ENCODE measurements at places on chromosomes 12 and 14.

- DNase-seq = peak; percentile 16
Measured at GRCh38 chr14:93006567-93007051, 83.7 kb downstream of the CHGA start.

DNA sequence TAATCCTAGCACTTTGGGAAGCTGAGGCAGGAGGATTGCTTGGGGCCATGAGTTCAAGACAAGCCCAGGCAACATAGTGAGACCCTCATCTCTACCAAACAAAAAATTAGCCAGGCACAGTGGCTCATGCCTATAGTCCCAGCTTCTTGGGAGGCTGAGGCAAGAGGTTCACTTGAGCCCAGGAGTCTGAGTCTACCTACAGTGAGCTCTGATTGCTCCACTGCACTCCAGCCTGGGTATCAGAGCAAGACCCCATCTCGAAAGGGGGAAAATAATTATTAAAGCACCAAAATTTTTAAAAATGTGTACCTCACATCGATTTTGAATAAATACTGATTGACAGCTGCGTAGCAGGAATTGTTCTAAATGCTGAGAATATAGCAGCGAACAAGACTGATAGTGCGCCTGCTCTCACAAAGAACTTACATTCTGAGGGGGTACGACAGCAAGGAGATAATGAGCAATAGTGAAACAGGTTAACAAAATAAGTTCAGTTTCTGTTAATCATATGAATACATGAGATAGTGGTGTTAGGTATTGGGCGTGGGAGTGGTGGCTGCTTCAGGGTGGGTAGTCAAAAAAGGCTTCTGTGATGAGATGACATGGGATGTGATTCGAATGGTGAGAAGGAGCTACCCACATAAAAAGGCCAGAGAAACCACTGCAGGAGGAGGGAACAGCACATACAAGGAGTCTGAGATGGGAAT lies 19.6 kb downstream of the HCFC2 start:
- no peak for DNase-seq

GRCh38 chr12:105329926-105330282 lies 587 bp upstream of the C12orf75 start:
- no peak for DNase-seq

GRCh38 chr12:52627395-52628110 lies 9.2 kb upstream of the KRT73 start:
- no peak for DNase-seq

- no peak for DNase-seq
Measured at GRCh38 chr12:67436230-67436629, 167.1 kb downstream of the CAND1 start.

- no peak for DNase-seq
Measured at GRCh38 chr12:9784326-9784725, 23.6 kb upstream of the CD69 start.

DNA sequence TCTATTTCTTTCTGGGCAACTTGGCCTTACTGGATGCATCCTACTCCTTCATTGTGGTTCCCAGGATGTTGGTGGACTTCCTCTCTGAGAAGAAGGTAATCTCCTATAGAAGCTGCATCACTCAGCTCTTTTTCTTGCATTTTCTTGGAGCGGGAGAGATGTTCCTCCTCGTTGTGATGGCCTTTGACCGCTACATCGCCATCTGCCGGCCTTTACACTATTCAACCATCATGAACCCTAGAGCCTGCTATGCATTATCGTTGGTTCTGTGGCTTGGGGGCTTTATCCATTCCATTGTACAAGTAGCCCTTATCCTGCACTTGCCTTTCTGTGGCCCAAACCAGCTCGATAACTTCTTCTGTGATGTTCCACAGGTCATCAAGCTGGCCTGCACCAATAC lies 5.3 kb downstream of the OR4N5 start:
- no peak for DNase-seq

DNA sequence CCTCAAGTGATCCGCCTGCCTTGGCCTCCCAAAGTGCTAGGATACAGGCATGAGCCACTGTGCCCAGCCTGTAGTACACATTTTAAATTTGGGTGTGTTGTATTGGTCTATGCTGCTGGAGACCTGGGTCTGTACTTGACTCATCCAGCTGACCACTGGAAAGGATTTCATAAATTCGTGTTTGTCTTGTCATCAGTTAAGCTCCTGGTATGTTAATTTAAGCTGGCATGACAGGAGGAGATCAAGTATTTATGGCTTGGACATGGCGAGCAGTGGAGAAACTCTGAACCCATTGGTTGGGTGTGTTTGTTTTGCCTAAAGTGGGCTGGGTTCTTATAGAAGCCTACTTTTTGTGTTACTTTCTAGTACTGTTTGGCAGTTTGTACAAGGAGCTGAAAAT lies 24.2 kb downstream of the YY1 start:
- DNase-seq = no peak

DNA sequence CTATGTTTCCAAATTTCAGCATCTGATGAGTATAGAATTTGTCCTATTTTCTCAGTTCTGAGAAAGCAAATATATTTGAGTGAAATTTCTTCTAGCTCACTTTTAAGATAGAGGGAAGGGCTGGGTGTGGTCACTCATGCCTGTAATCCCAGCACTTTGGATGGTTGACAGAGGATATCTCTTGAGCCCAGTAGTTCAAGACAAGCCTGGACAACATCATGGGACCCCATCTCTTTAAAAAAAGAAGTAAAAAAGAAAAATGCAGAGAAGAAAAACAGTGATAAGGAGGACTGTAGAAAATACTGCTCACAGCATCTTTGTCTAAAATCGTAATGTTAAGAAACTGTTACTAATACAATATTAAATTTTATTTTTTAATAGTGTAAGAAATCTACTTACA lies 2.3 kb upstream of the OR6C70 start:
- DNase-seq = no peak

- DNase-seq = peak; percentile 23
Measured at GRCh38 chr12:12922191-12922616, 29.8 kb downstream of the GPRC5D start.

- DNase-seq = no peak
Measured at GRCh38 chr12:81077329-81077685, 572 bp upstream of the ACSS3 start.

- peak; percentile 80 for DNase-seq
Measured at GRCh38 chr12:107027636-107028053, 40.7 kb upstream of the MTERF2 start.

- no peak for DNase-seq
Measured at GRCh38 chr14:37098132-37098531, 74.3 kb downstream of the SLC25A21 start.

GRCh38 chr14:71448431-71449315 lies 483.6 kb upstream of the RGS6 start:
- no peak for DNase-seq

DNA sequence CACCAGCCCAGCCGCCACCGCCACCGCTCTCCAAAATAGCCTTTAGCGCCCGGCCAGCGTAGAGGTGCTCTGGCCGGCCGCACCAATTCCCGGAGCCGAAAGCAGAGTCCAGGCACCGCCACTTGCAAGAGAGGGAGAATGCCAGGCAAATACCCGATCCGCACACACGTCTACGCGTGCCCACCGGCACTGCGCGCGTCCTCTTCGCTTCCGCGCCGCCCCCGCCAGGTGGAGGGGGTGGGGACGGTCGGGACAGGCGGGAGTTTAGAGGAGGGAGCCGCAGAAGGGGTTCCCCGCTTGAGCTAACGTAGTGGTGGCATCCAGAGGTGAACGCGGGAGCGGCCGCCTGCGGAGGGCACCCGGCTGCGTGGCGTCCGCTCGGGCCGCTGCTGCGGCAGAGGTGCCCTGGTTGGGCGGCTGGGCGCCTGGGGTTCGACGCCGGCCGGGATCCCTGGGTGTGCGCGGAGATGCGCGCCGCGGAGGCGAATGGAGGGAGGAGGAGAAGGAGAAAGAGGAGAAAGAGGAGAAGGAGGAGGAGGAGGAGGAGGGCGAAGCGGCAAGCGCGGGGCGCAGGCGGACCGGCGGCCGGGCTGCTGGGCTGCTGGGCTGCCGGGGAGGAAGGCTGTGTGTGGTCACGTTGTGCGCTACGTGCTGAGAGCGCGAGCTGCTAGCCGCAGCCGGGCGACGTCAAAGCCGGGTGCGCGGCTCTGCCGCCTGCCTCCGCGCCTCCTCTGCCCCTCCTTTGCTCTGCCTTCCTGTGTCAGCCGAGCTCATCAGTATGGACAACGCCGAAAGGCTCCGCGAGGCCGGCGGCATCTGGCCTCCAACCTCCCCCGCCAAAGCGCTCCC lies at the start of gene MDGA2:
MDGA2 (minus strand) TSS at position 140 of the 849 bp plus-strand sequence.
- peak; percentile 61 for DNase-seq

GRCh38 chr12:121807642-121808347 lies 4.0 kb downstream of the SETD1B start:
- DNase-seq = no peak

GRCh38 chr12:4190366-4191063 lies 83.0 kb upstream of the CCND2 start:
- no peak for DNase-seq

DNA sequence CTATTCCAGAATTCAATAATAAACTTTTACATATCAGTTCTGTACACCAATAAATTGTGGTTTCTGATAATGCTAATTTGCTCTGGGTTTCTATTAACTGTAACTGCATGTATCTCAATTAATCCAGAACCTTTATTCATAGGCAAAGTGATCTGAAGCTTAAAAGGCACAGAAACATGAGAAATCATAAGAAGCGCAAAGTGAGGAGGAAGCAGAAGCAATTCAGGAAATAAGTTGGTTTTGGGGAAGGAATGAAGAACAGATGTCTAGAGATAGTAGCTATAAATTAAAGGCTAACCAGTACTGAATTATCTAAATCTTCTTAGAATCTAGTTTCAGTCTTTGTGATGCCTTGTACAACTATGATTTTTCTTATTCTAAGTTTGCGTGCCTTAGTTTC lies 24.6 kb downstream of the KERA start:
- DNase-seq = no peak

DNA sequence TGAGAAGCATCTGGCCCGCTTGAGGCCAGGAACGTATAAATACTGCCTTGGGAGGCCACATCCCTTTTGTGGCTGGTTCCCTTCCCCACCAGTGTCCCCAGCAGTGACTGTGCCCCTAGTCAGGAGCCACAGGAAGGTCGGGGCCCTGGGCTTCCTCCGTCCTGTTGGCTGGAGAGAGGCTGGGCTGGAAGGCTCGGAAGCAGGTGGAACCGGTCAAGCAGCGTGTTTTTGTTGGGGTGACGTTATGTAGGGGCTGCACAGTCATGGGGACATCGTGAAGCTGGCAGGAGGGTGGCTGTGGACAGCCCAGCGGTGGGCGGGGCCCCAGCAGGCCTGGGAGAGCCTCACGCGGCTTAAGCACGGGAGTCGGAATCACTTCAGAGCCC lies 10.1 kb downstream of the XRCC3 start:
- DNase-seq = no peak

- DNase-seq = no peak
Measured at GRCh38 chr12:81692008-81692407, 67.1 kb downstream of the PPFIA2 start.

- DNase-seq = no peak
Measured at GRCh38 chr12:124033859-124034258, 60.8 kb downstream of the ZNF664 start.

GRCh38 chr14:97724265-97724731 lies 927.1 kb downstream of the VRK1 start:
- no peak for DNase-seq

GRCh38 chr12:123065676-123066383 lies 85.1 kb downstream of the PITPNM2 start:
- no peak for DNase-seq

DNA sequence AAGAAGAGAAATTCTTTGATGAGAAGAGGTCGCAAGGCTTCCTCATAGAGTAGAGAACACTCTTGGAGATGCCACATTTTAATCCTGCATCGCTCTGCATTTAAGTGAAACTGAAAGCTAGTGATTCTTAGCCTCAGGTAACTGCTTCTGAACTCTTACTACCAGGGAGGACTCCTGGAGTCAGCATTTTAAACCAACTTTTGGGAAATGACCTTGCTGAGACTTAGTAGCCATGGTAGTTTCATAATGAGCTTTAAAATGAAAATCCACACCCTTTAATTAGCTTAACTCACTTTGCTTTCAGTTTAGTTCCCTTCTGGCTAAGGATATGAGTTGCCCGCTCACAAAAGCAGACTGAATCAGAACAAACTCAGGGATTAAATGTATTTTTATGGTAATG lies 80.3 kb downstream of the SYNE2 start:
- DNase-seq = no peak

GRCh38 chr14:54116198-54116885 lies 159.7 kb upstream of the BMP4 start:
- no peak for DNase-seq

GRCh38 chr14:67644428-67644827 lies 24.7 kb downstream of the ARG2 start:
- no peak for DNase-seq

DNA sequence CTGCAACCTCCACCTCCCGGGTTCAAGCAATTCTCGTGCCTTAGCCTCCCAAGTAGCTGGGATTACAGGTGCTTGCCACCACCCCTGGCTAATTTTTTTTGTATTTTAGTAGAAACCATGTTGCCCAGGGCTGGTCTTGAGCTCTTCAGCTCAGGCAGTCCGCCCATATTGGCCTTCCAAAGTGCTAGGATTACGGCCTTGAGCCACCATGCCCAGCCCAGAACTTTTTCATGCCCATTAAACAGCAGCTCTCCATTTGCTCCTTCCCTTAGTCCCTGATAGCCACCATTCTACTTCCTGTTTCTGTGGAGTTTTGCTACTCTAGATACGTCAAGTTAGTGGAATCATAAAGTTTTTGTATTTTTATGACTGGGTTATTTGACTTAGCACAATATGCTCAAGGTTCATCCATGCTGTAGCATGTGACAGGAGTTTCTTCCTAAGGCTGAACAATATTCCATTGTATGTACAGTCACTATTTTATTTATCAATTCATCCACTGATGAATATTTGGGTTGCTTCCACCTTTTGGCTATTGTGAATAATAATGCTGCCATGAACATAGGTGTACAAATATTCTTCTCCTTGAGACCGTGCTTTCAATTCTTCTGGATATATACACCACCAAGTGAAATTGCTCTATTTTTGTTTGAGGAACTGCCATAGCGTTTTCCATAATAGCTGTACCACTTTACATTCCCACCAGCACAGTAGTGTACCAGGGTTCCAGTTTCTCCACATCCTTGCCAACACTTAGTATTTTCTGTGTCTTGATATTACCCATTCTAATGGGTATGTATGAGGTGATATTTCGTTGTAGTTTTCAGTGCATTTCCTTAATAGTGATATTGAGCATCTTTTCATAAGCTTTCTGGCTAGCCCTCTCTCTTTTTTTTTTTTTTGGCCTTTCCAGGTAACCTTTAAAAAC lies 15.0 kb downstream of the ATF1 start:
- no peak for DNase-seq

- DNase-seq = peak; percentile 10
Measured at GRCh38 chr14:104800771-104801519, at the start of gene ZBTB42. TSS of gene ZBTB42 (plus strand) at chr14:104801101. CDS start at chr14:104801198, 97 bp downstream.

DNA sequence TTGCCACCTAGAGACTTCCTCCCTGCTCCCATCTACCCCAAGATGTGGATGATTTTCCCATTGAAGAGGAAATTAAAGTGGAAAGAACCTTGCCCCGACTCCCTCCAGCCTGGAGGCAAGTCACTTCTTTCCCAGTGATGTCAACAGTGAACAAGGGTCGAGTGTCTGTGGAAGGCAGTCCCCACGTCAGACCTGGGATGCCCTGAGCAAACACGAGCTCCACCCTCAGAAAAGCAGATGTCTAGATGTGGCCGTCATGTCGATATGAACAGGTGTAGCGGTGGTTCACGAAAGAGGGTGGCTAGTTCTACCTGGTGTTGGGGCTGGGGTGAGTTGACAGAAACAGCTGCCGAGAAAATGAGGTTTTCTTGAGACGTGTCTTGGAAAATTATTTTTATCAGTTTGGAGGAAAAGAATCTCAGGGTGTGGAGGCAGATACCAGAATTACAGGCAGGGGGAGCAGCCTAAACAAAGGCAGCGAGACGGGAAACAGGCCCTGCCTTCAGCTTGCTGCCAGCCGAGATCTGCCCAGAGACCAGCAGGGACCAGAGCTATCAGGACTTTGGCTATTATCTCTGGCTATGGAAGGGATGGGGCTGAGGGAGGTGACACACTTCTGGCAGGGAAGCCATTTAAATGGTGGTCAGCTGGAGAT lies 25.9 kb downstream of the SYNDIG1L start:
- DNase-seq = no peak
